ENCODE measurements at places on chromosomes 7 and 10.

GRCh38 chr7:134034652-134035051 is 92.5 kb upstream of the LRGUK start:
- no peak for DNase-seq

- DNase-seq = peak; percentile 82
Measured at GRCh38 chr10:112314822-112315474, 31.7 kb downstream of the TECTB start.

DNA sequence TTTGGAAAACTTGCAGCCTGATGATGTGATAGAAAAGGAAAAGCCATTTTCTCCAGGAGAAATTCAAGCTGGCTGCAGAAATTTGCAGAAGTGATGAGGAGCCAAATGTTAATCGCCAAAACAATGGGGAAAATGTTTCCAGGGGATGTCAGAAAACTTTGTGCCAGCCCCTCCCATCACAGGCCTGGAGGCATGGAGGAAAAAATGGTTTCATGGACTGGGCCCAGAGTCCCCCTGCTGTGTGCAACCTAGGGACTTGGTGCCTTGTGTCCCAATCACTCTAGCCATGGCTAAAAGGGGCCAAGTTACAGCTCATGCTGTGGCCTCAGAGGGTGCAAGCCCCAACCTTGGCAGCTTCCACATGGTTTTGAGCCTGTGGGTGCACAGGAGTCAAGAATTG is 41.0 kb downstream of the ADD3 start:
- DNase-seq = no peak

GRCh38 chr10:87594181-87594580 is 65.5 kb upstream of the PAPSS2 start:
- no peak for DNase-seq

DNA sequence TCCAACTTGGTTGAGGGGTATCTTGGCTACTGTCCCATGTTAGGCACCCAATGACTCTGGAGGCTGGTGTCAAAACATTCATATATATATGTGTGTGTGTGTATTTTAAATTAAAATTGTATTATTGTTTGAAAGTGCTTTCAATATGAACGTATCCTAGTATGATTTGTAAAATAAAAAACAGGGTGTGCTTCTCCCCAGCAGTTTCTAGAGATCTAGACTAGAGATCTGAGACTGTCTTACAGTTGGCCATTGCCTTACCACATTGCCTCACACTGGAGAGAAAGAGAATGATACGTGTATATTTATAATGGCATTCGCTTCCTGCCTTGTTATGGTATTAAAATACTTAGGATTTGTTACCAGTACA is 1.2 kb downstream of the BAG3 start:
- DNase-seq = peak; percentile 63

- DNase-seq = no peak
Measured at GRCh38 chr10:66837335-66837734, 88.5 kb upstream of the LRRTM3 start.

DNA sequence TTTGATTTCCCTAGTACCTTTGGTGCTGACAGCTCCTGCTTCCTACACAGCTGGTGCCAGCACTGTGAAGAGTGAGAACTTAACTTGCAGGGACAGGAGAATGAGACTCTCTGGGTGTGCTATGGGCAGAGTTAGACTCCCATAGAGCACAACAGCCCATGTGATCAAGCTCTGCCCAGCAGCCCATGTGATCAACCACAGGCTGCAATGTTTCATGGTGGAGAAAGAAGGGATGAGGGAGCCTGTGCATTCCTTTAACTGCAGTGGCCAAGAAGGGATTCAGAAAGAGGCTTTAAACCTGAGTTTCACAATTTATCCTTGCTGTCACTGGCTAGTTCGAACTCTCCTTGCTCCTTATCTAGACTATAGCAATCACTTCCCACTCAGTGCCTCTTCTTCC is 10.0 kb upstream of the MEST start:
- no peak for DNase-seq

- DNase-seq = no peak
Measured at GRCh38 chr10:127937915-127938463, 31.1 kb downstream of the PTPRE start.

DNA sequence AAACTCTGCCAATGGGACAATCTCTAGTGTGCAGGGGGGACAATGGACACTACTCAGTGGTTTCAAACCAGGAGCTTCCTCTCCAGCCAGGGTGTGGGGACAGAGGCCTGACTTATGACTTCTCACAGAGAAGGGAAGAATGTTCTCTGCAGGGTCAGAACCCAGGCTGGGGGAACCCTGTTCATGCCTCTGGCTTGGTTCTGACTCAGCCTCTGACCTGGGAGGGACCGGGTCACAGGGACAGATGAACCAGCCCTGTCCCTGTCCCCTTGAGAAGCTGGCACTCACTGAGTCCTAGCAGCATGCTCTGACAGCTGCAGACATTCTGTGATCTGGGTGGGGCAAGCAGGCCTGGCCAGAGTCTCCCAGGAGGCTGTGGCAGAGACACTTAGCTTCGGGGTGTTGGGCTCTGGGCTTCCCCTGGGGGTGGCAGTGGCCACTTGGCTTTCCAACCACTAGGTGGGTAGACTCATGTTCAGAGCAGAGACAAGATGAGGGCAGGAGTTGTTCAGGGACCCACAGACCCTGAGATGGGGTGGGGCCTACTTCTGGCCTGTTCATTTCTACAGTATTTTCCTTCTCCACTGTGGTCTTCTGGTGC is 13.6 kb downstream of the TSPAN15 start:
- no peak for DNase-seq

GRCh38 chr10:35375091-35375765 is 38.9 kb downstream of the CCNY start:
- no peak for DNase-seq
